Right atrium auricular region (tissue), 2 donors: ENCODE measurements at places on chromosomes 5 and 9. TPM values are rescaled to one million over a fixed set of nuclear protein-coding genes. Genes with fewer than 3 reads are reported as not detected.

NFX1 gene
- total RNA-seq: 29.1 TPM

PDE6A gene
- total RNA-seq: not detected

KCTD16 gene
- total RNA-seq: 0.28 TPM

- DNase-seq: no peak
Observed at GRCh38 chr9:134413112-134413715, 87.0 kb downstream of the RXRA start.
